ENCODE measurements at places on chromosomes 4 and X. TPM values are rescaled to one million over a fixed set of nuclear protein-coding genes. Genes with fewer than 3 reads are reported as not detected.

DNA sequence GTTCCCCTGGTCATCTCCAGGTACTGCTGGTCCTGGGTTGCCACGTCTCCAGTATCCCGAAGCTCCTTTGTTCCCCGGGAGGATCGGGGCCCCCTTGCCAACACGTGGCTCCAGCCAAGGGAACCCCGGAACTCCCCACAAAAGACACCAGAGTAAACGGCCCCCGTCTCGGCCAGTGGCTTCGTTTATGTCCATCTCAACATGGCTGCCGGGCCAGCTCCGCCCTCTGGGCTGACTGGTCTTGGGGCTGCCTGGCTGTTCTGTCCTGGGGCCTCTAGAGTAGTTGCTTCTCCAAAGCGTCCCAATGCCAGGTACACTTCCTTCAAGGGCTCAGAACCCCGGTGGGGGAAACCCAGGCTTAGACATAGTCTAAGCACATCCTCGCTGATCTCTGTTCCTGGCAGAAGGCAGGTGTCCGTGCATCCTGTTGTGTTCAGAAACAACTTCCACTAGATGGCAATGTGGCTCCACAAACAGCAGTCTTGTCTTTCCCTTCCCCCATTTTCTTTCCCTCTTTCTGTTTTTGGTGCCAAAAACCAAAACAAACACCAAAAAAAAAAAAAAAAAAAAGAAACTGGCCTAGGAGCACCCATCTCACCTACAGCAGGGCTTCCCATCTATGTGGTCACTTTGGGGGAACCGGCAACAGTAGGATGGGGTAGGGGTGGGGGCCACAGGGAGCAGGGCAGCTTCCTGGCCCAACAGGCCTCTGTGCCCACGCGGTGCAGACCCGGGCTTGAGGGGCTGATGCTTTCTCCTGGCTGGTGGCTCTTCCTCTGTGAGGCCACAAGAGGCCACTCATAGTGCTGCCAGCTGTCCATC, 35.3 kb downstream of the NBDY start:
- H3K4me3 ChIP-seq, result peak overlapping the region; percentile 42
- no peaks in the 10 kb centered on the region for H3K27me3 ChIP-seq
- H3K4me1 ChIP-seq, result peaks cover 4% of the 10 kb centered on the region
- peak overlapping the region; percentile 95 for H3K27ac ChIP-seq
- DNase-seq, result peak; percentile 83

DNA sequence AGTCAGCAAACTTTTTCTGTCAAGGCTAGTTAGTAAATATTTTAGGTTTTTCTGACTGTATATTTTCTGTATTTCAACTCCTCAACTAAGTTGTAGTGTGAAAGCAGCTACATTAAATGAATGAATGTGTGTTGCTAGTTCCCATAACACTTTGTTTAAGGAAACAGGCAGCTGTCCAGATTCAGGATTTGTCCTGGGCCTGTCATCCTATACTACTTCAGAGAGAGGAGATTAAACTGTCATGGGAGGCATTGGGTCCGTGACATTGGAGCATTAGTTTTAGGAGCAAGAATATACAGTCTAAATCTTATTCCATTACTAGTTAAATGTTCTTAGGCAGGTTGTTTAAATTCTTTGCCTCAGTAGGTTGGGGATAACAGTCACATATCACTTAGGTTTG, 516.0 kb downstream of the CCSER1 start:
- no peak overlapping the region for H3K4me3 ChIP-seq
- no peaks in the 10 kb centered on the region for H3K4me1 ChIP-seq
- no peaks in the 10 kb centered on the region for H3K36me3 ChIP-seq
- DNase-seq, result no peak
- H3K27ac ChIP-seq, result no peak overlapping the region

DNA sequence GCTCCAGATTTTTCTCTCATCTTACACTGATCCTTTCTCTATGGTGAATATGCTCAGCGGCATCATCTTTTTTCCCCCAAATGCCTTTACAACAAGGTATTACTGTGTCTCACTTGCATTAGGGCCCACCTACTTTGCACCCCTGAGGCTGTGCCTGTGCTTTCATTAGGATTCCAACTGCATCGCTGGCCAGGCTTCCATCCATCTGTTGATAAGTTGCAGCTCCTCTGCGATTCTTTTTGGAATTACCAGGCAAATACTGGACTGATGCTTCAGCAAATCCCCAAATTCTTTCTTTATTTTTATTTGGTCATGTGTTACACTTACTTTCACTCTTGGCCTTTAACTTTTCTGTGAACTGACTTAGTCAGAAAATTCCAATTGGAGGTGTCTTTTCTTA, 77.3 kb downstream of the AFF2 start:
- H3K27me3 ChIP-seq, result no peaks in the 10 kb centered on the region
- no peak for DNase-seq
- no peaks in the 10 kb centered on the region for H3K4me1 ChIP-seq
- H3K4me3 ChIP-seq, result no peak overlapping the region
- H3K27ac ChIP-seq, result no peak overlapping the region

- H3K27me3 ChIP-seq, result no peaks in the 10 kb centered on the region
- no peaks in the 10 kb centered on the region for H3K4me1 ChIP-seq
- H3K36me3 ChIP-seq, result no peaks in the 10 kb centered on the region
- no peak overlapping the region for H3K4me3 ChIP-seq
- H3K27ac ChIP-seq, result no peak overlapping the region
Observed at GRCh38 chr4:138259271-138259670, 17.1 kb upstream of the SLC7A11 start.

- H3K36me3 ChIP-seq, result no peaks in the 10 kb centered on the region
- no peak overlapping the region for H3K27ac ChIP-seq
- no peak overlapping the region for H3K4me3 ChIP-seq
- no peak for DNase-seq
- H3K4me1 ChIP-seq, result no peaks in the 10 kb centered on the region
Observed at GRCh38 chr4:146059151-146059550, 116.4 kb upstream of the LSM6 start.

DNA sequence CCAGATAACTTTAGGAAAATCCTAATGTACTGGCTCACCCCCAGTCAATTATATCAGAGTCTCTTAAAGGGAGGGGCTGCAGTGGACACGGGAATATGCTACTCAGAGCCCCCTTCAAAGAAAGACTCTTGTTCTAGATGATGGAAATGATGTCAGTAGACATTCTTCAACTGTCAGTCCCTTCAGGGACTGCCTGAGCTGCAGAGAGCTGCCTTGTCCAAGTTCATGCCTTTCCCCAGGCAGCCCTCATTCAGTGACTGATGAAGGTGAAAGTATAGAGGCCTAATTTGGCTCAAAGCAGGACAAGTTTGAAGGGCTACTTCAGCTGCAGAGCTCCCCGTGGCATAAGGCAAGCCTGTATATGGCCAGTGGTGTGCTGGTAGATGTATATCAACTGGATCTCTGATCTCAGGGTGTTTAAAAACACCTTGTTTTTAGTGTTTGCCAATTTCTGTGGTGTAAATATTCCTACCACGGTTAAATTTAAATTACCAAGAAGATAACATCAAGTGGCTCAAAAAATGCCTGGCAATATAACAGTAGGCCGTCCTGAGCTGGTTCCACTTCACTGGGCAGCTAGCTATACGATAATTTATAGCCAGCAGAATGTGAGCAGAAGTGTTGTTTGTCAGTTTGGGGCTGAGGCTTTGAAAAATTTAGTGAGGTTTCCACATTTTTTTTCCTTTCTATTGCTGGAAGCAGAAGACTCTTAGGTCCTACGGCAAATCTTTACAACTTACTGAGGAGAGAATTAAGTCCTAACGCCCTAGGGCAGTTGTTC, 748.8 kb upstream of the FTHL17 start:
- peaks cover 2% of the 10 kb centered on the region for H3K4me1 ChIP-seq
- no peaks in the 10 kb centered on the region for H3K36me3 ChIP-seq
- H3K4me3 ChIP-seq, result no peak overlapping the region
- H3K27me3 ChIP-seq, result no peaks in the 10 kb centered on the region

DNA sequence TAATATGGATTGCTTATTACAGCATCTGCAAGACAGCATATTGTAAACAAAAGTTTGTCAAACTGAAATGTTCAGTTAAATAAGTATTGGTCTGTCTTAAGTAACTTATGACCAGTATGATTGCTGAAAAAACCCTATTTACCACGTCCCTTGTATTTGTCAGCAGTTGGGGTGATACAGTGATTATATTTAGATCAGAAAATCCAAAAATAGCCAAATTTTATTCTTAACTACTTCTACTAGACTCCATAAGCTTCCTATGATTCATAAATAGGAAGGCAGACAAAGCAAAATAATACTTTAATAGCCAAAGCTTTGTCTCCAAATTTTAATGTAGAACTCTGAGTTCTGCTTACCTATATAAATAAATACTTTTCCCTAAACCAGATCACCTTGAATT, 45.3 kb downstream of the TBCK start:
- no peak overlapping the region for H3K4me3 ChIP-seq
- no peak for DNase-seq
- H3K27me3 ChIP-seq, result no peaks in the 10 kb centered on the region
- no peak overlapping the region for H3K27ac ChIP-seq

- no peak overlapping the region for H3K4me3 ChIP-seq
- no peak overlapping the region for H3K27ac ChIP-seq
- no peaks in the 10 kb centered on the region for H3K4me1 ChIP-seq
- DNase-seq, result no peak
Observed at GRCh38 chr4:141390571-141390970, 169.9 kb downstream of the ZNF330 start.

DNA sequence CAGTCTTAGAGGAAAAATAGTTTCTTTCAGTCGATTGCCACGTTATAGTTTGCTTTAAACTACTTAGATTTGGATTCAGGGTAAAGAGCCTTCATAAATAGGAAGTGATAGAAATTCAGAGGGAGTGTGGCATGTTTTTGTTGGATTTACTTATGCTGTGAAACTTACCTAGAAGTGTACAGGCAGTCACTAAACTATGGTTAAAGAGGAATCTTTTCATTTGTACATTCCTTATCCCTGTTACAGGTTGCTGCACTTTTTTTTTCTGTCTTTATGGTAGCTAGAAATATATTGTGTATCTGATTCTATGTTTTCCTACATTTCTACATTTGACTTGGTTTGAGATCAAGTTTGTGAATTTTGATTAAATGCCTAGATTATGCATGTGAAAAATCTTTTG, 19.1 kb downstream of the WWC2 start:
- no peak overlapping the region for H3K27ac ChIP-seq
- H3K27me3 ChIP-seq, result no peaks in the 10 kb centered on the region
- H3K4me1 ChIP-seq, result peaks cover 1% of the 10 kb centered on the region
- H3K36me3 ChIP-seq, result no peaks in the 10 kb centered on the region
- no peak overlapping the region for H3K4me3 ChIP-seq

DNA sequence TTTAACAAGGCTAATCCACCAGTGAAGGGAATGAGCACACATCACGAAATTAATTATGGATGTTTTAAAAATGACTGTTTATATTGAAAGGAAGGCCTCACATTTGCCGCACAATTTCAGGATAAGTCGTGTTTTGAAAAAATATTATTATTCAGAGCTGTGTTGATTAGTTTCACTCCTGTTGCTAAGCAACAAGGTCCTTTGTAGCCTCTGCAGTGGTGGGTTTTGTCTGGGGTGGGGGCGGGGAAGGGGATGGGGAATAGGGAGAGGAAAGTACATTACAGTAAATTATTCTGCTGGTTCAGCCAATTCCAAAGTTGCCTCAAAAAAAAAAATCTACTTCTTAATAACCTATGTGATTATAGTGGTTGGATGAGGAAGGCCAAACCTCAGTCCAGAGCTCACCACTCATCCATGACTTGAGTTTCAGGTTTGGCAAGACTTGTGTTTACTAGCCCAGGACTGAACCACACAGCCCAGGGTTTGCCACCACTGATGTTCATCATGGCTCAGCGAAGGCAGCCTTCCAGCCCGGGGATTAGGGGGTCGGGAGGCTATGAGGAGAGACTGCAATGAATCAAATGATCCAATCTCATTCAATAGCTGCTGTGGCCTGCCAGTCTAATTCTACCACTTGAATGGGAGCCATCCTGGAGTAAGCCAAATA, 162.5 kb upstream of the ATP6AP2 start:
- no peak for DNase-seq
- no peaks in the 10 kb centered on the region for H3K36me3 ChIP-seq

DNA sequence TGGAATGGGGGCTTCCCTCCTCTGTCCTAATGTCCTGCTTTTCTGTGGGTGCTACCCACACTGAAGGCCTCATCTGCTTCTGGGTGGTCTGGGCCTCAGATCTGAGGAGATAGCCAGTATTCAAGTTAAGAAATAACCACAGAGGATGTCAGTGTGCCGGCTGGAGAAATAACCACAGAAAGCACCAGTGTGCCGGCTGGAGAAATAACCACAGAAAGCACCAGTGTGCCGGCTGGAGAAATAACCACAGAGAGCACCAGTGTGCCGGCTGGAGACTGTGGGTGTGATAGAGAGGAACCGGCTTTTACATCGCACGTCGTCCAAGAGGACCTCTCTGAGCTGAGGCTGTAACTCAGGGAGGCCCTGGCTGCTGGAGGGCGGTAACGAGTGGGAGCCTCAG, 65.7 kb upstream of the PSAPL1 start:
- no peaks in the 10 kb centered on the region for H3K4me1 ChIP-seq
- no peak overlapping the region for H3K4me3 ChIP-seq
- no peaks in the 10 kb centered on the region for H3K36me3 ChIP-seq
- no peak for DNase-seq
- no peaks in the 10 kb centered on the region for H3K27me3 ChIP-seq

- H3K27ac ChIP-seq, result no peak overlapping the region
- no peaks in the 10 kb centered on the region for H3K36me3 ChIP-seq
- H3K4me3 ChIP-seq, result no peak overlapping the region
- no peaks in the 10 kb centered on the region for H3K4me1 ChIP-seq
Observed at GRCh38 chrX:30973784-30974427, 84.9 kb upstream of the TAB3 start.

DNA sequence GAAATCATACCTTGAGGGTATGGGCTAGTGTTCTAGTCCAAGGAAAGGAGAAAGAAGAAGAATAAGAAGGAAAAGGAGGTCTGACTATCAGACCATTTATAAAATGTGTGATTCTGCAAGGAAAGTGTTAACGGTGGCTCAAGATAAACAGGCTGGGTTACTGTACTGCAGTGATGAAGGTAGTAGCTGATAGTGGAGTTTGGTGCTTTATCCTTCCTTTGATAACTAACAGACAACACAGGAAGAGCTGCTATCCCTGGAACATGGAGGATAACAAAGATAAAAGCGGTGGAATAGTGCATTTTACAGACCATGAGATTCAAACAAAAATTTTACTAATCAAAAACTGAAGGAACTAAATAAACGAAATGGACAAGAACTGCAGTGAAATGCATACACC, 2.6 kb downstream of the UNC5C start:
- no peaks in the 10 kb centered on the region for H3K4me1 ChIP-seq
- H3K27ac ChIP-seq, result no peak overlapping the region
- no peaks in the 10 kb centered on the region for H3K27me3 ChIP-seq

GRCh38 chr4:15291122-15291521, 136.7 kb upstream of the C1QTNF7 start:
- H3K36me3 ChIP-seq, result no peaks in the 10 kb centered on the region
- H3K27me3 ChIP-seq, result no peaks in the 10 kb centered on the region
- H3K27ac ChIP-seq, result no peak overlapping the region
- DNase-seq, result no peak

DNA sequence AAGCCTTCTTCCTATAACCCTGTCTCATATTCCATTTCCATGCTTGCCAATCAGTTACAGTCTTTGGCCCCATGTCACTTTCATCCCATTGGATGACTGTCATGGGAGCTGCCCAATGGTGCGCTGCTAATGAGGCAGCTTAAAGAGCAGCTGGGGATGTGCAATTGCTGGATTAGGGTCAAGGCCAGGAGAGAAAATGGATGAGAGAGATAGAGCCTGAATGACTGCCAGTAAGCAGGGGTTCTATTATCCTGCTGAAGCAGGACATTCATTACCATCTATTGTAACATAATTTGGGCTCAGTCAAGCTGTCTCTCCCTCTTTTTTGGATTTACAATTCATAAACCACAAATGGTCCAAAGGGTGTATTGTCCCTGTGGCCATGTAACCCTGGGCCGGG, 909.0 kb downstream of the CENPC start:
- no peaks in the 10 kb centered on the region for H3K27me3 ChIP-seq
- H3K27ac ChIP-seq, result no peak overlapping the region
- H3K4me3 ChIP-seq, result no peak overlapping the region
- H3K36me3 ChIP-seq, result no peaks in the 10 kb centered on the region
- H3K4me1 ChIP-seq, result no peaks in the 10 kb centered on the region

Gene NXF2B
- total RNA-seq, result not detected

Gene FRG2
- total RNA-seq, result not detected

Gene ARSD
- total RNA-seq, result 41.4 TPM

Gene ANKRD50
- 12.5 TPM for total RNA-seq
